ENCODE measurements at places on chromosomes 3 and 15.

GRCh38 chr3:170046269-170047132 is 8.7 kb downstream of the GPR160 start:
- no peak for DNase-seq

- DNase-seq, result no peak
These were observed 93.3 kb upstream of the IMPG2 start for GRCh38 chr3:101413656-101414055.

- no peak for DNase-seq
These were observed 8.5 kb upstream of the PPARG start for GRCh38 chr3:12280357-12280806.

- no peak for DNase-seq
These were observed 4.6 kb upstream of the EPB42 start for GRCh38 chr15:43225201-43225949.

GRCh38 chr15:100834731-100835130 is 44.9 kb upstream of the ALDH1A3 start:
- no peak for DNase-seq

GRCh38 chr3:113174801-113175485 is 36.4 kb upstream of the BOC start:
- DNase-seq, result no peak

GRCh38 chr15:55816017-55816416 is 73.1 kb upstream of the PRTG start:
- DNase-seq, result no peak
